Colonic mucosa (tissue), 4 donors: ENCODE measurements at places on chromosomes 13 and 19. TPM values are rescaled to one million over a fixed set of nuclear protein-coding genes. Genes with fewer than 3 reads are reported as not detected.

Gene NOTCH3
- 10.5 TPM for total RNA-seq

Gene ERICH6B
- total RNA-seq: not detected

Gene ZNF677
- 5.8 TPM for total RNA-seq

Gene B3GNT3
- 108 TPM for total RNA-seq

Gene LILRB3
- 4.1 TPM for total RNA-seq

Gene ZNF91
- total RNA-seq: 80.5 TPM

Gene LTBP4
- 143 TPM for total RNA-seq

Gene NCR1
- not detected for total RNA-seq

Gene ACP7
- total RNA-seq: not detected

Gene HSD17B14
- 2.8 TPM for total RNA-seq

Gene ZNF665
- 2.2 TPM for total RNA-seq

Gene DAND5
- total RNA-seq: 0.19 TPM

Gene KLF1
- 0.25 TPM for total RNA-seq

Gene STXBP2
- 212 TPM for total RNA-seq

Gene IZUMO2
- not detected for total RNA-seq

Gene MAN2B1
- total RNA-seq: 51.7 TPM
